ENCODE measurements at places on chromosomes 3 and 15.

- no peak for DNase-seq
These were observed 21.7 kb downstream of the ETFA start for GRCh38 chr15:76289582-76289981.

GRCh38 chr15:40063563-40064011, 24.6 kb upstream of the SRP14 start:
- no peak for DNase-seq

DNA sequence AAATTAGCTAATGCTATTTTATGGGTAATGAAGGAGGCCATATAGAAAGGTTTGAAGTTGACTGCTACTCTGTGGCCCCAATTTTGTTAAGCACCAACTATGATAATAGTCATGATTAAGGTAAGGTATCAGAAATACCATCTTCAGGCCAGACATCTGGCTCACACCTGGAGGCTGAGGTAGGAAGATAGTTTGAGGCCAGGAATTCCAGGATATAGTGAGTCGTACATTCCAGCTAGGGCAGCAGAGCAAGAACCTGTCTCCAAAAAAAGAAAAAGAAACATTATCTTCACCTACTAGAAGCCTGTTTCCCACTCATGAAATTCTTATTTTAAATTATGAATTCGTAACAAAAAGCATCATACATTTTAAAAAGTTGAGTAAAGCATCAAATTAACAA, 64.4 kb downstream of the LRRC28 start:
- DNase-seq, result no peak

GRCh38 chr15:98083203-98083910, 122.9 kb downstream of the ARRDC4 start:
- DNase-seq, result no peak

DNA sequence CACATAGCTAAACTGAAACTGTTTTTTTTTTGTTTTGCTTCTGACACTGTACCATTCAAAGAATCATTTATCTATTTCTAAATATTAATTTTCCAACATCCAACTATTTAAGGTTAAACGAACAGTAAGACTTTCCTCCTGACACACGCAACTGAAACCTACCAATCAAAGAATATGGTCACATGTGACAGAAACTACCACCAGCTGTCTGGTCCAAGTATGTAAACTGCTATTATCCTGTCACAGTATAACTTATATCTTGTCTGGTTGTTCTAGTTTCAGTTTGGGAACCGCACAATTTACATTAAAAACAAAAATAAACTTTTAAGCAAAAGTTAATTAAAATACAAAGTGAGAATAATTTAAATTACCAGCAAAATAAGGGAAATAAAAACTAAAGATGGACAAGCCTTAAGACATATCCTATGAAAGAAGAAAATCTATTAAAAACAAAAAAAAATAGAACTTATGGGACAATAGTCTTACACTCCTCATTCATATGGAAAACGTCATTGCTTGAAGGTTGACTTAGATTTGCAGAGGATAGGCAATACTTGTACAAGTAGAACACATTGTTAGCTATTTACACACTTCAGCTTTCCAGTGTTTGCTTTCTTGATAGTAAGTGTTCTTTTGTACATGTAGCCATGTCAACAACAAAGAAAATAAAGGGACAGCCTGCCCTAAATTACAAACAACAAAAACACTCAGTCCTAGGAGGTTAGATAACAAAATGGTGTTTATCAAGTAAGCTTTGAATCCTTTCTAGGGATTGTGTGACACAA, 26.8 kb upstream of the CHRM5 start:
- no peak for DNase-seq

- DNase-seq, result no peak
These were observed 1.9 kb downstream of the MEX3B start for GRCh38 chr15:82043796-82044372.

DNA sequence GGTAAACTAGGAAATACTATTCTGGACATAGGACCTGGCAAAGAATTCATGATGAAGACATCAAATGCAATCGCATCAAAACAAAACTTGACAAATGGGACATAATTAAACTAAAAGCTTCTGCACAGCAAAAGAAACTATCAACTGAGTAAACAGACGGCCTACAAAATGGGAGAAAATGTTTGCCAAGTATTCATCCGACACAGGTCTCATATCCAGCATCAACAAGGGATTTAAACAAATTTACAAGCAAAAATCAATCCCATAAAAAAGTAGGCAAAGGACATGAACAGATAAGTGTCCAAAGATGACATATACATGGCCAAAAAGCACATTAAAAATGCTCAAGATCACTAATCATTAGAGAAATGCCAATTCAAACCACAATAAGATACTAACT, 1088.9 kb downstream of the NAALADL2 start:
- no peak for DNase-seq

- no peak for DNase-seq
These were observed 36.6 kb upstream of the POMGNT2 start for GRCh38 chr3:43142472-43142871.

DNA sequence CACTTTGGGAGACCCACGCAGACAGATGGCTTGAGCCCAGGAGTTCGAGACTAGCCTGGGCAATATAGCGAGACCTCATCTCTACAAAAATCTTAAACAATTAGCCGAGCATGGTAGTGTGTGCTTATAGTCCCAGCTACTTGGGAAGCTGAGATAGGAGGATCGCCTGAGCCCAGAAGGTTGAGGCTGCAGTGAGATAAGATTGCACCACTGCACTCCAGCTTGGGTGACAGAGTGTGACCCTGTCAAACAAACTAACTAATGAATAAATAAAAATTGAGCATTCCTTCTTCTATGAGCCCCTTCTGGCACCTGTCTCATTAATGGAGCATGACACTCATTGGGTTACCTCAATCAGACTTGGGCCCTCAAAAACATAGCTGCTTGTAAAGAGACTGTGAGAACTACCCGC, 7.5 kb downstream of the ZDHHC3 start:
- no peak for DNase-seq

DNA sequence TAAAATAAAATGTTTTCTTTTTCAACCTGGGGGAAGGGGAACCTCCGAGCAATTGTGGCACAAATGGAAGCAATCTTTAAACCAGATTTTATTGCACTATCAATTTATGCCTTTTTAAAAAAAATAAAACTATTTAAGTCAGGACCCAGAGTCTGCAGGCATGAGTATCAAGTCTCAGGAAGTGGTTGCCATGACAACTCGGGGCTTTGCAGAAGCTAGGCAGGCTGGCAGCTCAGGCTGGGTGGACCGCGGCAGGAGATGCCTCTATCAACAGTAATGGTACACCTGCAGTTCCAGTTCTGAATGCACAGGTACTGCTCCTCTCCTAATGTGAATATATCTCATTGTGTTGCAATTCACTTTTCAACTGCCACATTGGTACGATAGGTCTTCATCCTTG, 447.7 kb downstream of the GABRG3 start:
- DNase-seq, result no peak

GRCh38 chr3:30309961-30310954, 296.1 kb upstream of the TGFBR2 start:
- DNase-seq, result no peak

DNA sequence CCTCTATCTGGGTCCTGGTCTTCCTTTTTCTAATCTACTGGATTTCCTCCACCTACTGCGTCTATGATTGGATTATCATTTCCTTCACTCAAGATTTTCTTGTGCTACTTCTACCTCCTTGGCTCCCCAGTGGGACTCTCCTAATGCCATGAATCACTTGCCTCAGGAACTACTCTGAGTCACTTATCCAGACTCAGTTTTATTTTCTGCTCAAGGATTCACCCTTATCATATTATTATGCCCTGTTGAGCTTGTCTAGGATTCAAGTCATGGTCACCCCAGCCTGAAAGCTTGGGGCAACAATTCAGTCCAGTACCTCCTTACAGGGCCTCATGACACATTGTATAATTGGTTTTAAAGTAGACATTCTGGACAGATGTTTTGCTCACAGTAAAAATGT, 968.1 kb downstream of the ROBO1 start:
- DNase-seq, result no peak

GRCh38 chr3:45343947-45344346, 44.4 kb upstream of the LARS2 start:
- DNase-seq, result peak; percentile 16

DNA sequence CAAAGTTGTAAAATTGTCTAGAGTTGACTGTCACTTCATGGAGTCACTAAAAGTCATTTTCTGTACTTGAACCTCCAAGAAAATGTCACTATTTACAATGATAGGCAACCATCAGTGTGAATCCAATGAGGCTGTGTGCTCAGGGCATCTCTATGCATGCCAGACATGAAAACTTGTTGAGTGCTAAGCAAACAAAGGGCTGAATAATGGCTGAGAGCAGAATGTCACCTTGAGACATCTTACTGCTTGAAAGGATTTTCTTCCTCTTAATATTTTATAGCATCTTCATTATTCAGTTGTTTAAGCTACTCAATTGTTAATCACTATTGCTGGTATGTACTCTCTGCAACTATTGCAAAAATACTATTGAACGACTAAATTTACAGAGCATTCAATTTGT, 184.7 kb downstream of the PLCH1 start:
- DNase-seq, result no peak

DNA sequence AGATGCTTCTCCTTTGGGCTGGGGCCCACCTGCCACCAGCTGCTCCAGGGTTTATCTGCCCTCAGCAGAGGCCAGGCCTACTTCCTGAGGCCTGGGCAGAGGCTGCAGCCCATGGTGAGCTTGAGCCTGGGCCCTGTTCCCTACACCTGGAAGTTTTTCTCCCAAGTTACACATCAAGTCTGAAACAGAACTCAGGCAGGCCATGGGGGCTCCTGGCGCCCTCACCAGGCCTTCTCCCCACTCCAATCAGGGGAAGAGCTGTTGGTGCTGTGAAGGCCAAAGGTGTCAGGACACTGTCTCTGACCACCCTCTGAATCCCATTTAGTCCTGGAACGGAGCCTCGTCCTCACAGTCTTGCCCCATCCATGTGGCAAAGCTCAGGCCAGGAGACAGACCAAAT, 7.3 kb downstream of the VWA5B2 start:
- DNase-seq, result no peak

GRCh38 chr3:41608347-41608746, 353.6 kb downstream of the ULK4 start:
- peak; percentile 1 for DNase-seq

- no peak for DNase-seq
These were observed 61.7 kb downstream of the SCN11A start for GRCh38 chr3:38989917-38990510.

GRCh38 chr15:70035719-70036077, 62.0 kb downstream of the TLE3 start:
- peak; percentile 89 for DNase-seq

DNA sequence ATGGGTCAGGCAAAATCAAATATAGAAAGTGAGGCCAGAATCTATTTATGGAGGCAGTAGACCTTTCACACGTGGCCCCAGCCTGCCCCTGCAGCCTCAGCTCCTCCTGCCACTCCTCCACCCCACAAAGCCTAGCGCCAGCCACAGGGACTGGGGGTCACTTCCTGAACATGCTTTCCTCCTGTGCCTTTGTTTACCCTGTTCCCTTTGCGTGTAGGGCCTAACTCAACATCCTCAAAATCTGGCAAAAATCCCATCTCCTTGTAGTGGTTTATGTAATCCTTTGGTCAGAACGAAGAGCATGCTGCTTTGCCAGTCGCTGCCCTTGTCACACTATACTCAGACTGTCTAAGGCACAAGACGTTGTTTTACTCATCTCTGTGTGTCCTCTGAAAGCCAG, 39.6 kb downstream of the KBTBD12 start:
- no peak for DNase-seq

DNA sequence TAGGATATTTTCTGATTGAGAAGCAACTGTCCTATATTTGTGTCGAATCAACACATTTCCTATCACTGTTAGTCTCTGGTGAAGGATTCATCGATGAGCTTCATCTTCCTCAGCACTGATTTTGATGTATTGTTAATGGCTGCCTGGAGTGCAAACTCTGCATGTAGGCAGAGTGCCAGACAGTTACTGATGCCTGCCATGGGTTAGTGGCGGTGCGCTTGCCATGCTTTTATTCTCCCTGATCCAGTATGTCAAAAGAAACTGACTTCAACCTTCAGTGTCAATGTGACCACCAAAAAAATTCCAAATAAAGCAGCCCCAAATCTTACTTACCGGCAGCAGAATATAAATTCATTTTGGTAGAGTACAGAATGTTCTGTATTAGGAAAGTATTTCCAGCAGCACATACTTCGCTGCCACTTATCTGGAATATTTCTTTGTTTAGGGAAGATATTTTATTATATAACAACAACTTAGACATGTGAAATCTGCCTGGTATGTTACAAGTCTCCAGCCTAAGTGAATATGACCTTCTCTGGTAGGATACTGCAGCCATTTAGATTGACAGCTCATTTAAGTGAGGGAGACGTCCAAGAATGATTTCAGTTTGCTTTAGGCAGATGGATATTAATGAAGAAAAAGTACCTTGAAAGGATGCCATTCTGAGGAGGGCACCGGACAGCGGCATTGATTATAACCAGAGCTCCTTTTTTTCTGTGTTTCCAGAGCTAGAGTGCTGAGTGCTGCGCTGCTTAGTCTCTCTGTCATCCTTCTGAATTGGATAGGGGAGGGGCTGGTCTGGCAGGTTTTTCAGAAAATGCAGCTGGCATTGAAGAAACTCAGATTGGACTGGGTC, 59.9 kb downstream of the ARHGEF26 start:
- DNase-seq, result no peak

- DNase-seq, result no peak
These were observed 234.1 kb downstream of the ADAMTS17 start for GRCh38 chr15:100107606-100108225.

DNA sequence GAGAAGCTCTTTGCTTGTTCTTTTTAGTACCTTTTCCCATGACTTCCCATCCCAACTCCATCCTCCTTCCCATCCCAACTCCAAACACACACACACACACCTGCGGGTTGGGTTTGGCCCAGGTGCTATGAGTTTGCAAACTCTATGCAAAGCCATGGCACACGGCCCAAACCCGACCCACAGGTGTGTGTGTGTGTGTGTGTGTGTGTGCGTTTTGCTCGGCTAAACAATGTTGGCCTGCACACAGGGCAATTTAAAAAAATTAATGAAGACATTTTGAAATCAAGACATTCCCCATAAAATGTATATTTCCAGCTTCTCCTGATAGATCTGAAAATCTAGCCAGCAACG, 103.7 kb upstream of the TLE3 start:
- DNase-seq, result no peak

DNA sequence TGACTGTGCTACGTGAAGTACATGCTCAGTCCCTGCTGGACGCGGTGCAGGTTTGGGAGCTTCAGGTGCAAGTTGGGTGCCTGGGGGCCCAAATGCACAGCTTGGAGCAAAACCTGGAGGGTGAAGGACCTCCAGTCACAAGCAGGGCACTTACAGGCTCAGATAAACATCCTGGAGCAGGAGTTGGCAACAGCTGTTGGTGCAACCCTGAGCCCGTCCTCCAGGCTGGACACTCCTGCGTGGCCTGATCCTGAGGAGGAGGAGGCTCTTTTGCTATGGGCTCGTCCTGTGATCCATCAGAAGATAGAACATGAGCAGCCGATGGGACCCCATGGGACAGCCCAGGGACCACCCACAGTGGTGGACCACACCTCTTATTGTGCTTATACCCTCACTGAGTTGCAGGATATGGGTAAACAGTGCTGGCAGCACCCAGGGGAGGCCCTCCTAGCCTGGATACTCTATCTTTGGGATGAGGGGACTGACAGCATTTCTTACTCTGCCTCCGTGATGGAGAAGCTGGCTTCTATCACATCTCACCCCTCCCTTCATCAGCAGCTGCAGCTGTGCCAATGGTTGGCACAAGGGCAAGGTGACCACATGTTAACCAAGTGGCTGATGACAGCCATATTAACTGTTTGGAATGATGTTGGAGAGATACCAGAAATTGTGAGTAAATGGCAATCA, 301.6 kb downstream of the ZPLD1 start:
- no peak for DNase-seq
